Uterus (tissue), 4 donors: ENCODE measurements at places on chromosomes 12 and 14.

GRCh38 chr12:6192604-6193380 is 7.4 kb upstream of the CD9 start:
- no peak overlapping the region for H3K27ac ChIP-seq
- no peak overlapping the region for H3K4me3 ChIP-seq
- H3K27me3 ChIP-seq: no peaks in the 10 kb centered on the region

GRCh38 chr14:104895207-104895785 is 29.4 kb upstream of the PLD4 start:
- no peaks in the 10 kb centered on the region for H3K36me3 ChIP-seq
- H3K4me3 ChIP-seq: no peak overlapping the region
- peak; percentile 18 for DNase-seq
- H3K4me1 ChIP-seq: no peaks in the 10 kb centered on the region
- no peaks in the 10 kb centered on the region for H3K27me3 ChIP-seq

GRCh38 chr12:90729736-90730135 is 225.2 kb downstream of the CCER1 start:
- H3K4me3 ChIP-seq: no peak overlapping the region
- H3K4me1 ChIP-seq: no peaks in the 10 kb centered on the region
- no peak for DNase-seq
- H3K27me3 ChIP-seq: no peaks in the 10 kb centered on the region
- H3K36me3 ChIP-seq: no peaks in the 10 kb centered on the region
- H3K27ac ChIP-seq: no peak overlapping the region

- no peaks in the 10 kb centered on the region for H3K36me3 ChIP-seq
- no peaks in the 10 kb centered on the region for H3K27me3 ChIP-seq
- DNase-seq: no peak
- no peaks in the 10 kb centered on the region for H3K4me1 ChIP-seq
Measured at GRCh38 chr12:91567100-91567485, 384.5 kb upstream of the DCN start.

GRCh38 chr12:52821826-52822660 is 8.1 kb upstream of the KRT4 start:
- H3K36me3 ChIP-seq: no peaks in the 10 kb centered on the region
- no peaks in the 10 kb centered on the region for H3K27me3 ChIP-seq
- DNase-seq: no peak
- H3K4me1 ChIP-seq: no peaks in the 10 kb centered on the region
